ENCODE measurements at places on chromosomes 4 and X.

DNA sequence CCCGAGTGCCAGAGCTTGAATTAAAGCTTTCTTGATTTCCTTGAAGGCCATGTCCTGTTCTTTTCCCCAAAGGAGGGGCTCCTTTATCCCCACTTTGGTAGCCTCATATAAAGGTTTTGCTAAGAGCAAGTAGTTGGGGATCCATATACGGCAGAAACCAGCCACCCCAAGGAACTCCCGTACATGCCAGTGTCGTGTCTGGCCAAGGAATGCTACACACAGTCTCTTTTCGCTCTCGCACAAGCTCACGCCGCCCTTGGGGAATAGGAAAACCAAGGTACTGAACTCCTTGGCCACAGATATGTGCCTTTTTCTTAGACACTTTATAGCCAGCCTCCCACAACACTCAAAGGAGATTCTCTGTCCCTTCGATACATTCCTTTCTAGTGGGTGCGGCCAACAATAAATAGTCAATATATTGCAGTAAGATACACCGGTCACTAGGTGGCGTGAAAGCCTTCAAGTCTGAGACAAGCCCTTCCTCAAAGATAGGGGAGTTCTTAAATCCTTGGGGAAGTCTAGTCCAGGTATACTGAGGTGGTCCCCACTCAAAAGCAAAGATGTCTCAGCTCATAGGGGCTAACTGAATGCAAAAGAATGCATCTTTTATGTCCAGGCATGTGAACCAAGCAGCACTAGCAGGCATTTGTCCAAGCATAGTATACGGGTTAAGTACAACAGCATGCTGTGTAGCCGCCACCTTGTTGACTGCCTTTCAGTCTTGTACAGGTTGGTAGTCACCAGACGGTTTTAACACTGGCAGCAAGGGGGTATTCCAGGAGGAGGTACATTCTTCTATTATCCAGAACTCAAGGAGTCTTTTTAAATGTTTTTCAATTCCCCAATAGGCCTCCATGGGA is 57.8 kb upstream of the XAGE1B start:
- no peak for DNase-seq

DNA sequence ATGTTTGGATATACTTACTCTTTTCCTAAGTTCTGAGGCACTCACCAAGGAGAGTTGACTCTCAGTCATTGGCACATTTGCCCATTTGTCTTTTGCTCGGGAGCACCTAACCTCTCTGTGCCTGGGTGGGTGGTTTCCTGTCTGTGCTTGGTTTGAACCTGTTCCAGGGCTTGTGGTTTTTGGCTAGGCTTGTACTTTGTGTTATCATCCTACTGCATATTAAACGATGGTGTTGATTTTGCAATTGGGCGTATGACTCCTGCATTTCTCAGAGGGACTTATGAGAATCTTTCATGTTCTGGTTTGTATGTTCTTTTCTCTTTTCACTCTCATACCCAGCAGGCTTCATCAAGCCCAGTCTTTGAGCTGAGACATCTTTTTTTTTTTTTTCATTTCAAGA is 161.7 kb downstream of the BTC start:
- DNase-seq: no peak

DNA sequence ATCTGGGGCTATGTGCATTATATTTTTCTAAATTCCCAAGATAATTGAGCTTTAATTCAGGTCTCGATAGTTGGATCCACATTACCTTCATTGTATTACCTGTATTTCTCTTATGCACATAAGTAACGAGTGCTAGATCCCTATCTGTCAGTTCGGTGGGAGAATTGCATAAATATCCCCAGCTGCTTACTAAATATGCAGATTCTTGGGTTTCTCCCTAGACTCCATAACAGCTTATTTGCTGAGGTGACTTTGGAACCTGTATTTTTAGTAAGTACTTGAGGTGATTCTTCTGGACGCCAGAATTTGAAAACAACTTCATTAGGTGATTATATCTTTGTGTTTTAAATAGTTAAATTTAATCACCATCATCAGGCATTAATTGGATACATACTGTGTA is 15.0 kb downstream of the UGT8 start:
- no peak for DNase-seq

DNA sequence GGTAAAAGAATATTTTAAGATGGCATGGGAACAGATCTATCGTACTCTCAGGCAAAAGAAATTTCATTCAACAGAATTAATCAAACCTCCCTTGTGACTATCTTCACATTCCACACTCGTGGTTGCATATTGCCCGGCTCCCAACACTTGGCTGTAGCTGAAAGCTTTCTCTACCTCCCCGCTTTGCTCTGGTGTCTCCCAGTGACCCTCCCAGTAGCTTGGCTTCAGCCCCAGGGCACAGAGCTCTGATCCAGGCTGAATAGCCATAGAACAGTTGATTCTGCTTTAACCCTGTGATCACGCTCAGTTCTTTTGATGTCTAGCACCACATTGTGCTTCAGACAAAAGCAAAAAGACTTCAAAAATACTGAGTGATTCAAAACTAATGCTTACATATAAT is 24.6 kb downstream of the SLC7A11 start:
- no peak for DNase-seq

DNA sequence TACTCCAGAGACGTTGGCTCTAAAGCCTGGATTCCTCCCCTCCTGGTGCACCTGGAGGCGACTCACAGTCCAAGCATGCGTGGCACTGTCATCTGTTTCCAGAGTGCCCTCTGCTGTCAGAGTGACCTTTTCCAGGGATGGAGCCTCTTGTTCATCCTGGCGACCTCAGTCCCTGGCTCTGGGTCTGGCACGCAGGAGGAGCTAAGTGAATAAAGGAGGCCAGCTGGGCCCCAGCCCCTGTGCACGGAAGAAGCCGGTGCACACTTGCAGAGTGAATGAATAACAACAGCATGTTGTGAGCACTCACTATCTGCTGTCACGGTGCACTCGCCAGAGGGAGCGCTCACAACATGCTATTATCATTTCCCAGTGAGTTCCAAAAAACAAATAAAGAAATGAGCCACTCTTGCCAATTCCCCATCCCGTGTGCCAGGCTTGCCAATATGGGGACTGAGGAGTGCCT is 27.8 kb upstream of the PSAPL1 start:
- DNase-seq: no peak

DNA sequence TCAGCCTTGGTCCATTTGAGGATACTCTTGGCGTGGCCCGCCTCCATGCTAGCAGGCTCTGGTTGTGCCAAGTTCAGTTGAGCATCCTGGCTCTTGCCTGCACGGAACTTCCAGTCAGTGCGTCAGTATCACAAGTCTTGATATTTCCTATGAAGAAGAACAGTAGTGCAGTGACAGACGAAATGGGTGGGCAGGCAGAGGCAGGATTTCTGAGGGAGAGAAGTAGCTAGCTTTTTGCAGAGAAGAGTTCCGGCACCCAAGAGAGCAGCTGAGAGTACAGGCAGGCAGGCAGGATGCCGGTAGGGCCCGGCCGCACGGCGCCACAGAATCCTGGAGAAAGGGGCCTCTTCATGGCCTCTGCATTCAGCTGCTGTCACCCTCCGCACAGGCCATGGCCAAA is 56.1 kb upstream of the MSANTD1 start:
- no peak for DNase-seq

DNA sequence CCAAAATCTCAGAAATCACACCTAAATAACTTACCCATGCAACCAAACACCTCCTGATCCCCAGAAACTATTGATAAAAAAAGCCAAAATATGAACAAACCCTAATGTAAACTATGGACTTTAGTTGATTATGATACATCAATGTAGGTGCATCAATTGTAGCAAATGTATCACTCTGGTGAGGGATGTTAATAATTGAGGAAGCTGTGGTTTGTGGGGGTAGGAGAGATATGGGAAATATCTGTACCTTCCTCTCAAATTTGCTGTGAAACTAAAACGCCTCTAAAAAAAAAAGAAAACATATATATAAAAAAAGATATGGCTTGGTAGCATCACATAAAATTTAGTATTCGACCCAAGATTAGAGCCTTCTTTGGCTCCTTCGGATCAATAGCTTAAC is 144.3 kb upstream of the CPEB2 start:
- no peak for DNase-seq

GRCh38 chr4:40621229-40621591 is 8.5 kb downstream of the RBM47 start:
- DNase-seq: no peak

DNA sequence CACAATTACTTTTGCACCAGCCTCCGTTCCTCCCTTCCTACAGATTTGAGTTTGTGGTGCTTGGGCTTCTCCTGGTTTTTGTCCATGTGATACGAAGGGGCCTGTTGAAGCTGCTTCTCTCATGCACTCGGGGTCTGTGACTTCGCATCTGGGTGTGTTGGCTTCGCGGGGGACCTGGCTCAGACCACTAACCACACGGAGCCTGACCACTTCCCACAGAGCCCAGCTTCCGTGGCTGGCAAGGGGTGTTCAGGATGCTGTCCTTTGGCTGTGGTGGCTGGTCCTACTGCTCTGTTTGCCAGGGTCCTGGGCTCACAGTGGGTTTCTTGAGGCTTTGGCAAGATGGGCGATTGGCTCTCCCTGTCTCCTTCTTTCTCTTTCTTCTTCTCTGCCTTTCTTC is 19.8 kb upstream of the XG start:
- DNase-seq: no peak

DNA sequence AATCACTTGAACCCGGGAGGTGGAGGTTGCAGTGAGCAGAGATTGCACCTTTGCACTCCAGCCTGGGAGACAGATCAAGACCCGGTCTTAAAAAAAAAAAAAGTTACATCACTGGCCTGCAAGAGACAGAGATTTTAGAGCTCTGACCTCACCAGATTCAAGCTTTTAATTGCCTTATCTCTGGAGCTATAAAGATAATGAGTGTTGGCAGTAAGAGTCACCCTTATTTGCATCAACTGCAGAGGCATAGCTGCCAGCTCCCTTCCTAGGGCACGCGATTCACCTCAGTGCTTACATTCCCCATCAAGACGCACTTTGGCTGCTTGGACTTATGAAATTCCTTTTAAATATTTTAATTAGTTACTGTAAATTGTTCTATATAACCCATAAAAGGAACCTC is 12.5 kb upstream of the SPATA4 start:
- DNase-seq: no peak

DNA sequence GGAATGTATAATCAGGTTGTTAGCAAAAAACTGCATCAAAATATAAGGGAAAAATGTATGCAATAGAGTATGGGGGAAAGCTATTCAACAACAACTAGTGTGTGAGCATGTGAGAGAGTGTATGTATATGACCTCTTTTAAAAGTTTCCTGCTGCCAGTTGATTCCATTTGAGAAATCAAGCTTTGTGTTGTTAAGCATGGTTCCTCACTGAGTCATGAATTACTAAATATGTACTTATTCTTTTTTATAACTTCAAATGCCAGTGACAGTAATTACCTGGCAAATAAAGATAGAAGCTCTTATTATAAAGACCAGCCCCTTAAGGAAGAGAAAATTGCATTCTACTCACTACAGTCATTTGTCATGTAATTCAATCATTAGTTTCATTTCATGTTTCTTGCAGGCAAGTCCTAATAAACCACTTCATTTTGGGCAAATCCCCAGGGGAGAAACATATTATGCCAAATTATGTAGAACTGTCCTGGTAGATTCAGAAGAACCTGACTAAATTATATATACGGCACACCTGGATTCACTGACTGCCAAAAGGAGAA is 19.2 kb downstream of the RASGEF1B start:
- no peak for DNase-seq

DNA sequence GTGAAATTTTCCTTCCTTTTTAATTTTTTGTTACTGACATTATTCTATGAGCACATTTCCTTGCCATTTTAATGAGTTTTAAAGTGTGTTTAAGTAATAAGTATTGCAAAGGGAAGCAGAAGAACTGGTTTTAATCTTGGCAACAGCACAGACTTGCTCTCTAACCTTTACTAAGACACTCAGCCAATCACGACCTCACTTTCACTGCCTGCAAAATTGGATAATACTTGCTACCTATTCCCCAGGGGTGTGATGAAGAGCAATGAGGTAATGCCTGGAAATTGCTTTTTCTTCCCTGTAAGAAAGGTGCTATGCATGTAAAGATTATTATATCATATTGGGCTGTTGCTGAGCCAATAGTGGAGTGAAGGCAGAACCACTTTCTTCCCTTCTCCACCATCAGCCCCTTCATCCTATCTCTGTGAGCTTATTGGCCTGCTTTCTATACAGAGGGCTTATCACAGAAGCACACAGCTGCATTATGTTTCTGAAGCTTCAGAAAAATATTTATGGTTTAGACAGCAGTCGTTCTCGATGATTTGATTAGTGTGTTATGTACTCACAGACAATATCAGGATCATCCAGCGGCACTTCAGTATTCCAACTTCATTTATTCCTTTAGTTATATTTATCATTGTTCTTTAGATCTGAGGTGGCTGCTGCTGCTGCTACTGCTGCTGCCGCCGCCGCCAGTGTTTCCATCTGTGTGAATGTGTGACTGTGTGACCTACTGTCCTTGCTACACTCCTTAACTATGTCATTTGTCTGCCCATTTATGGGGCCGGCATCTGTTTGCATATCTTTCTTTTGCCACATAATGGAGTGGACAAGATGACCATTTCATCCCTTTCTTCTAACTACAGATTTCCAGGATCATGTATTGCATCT is 255.1 kb downstream of the C4orf33 start:
- DNase-seq: no peak

GRCh38 chr4:109562457-109563239 is 2.6 kb downstream of the MCUB start:
- no peak for DNase-seq

GRCh38 chrX:104749951-104750610 is 184.1 kb downstream of the IL1RAPL2 start:
- no peak for DNase-seq

- DNase-seq: no peak
Observed at GRCh38 chr4:25532591-25532990, 123.1 kb upstream of the SLC34A2 start.

DNA sequence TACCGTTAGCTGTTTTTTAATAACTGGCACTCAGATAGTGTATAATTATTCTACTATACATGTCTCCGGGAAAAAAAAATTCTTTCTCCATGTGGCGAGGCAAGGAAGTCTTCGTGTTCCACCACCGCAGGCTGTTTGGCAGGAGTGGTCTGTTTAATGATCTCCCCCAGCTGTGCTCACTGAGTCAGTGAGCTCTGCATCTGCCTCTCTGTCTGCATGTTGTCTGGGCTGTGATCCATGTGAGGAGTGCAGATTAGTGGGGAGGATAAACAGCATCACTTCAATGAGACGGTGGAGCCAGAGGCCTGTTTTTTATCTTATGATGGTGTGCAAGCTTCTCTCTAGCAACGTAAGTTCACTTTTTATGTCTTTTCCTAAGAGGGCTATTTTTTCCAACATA is 69.8 kb downstream of the RPS3A start:
- DNase-seq: no peak

All from stimulated activated CD8-positive, alpha-beta memory T cell treated with anti-CD3 and anti-CD28 coated beads, Interleukin-4, amount 100 ng/mL, for 1 hour (primary cell).